Colonic mucosa (tissue), 4 donors: ENCODE measurements at places on chromosomes 12 and 14. TPM values are rescaled to one million over a fixed set of nuclear protein-coding genes. Genes with fewer than 3 reads are reported as not detected.

RDH11 gene
- 81.7 TPM for total RNA-seq

TEDC1 gene
- 15.0 TPM for total RNA-seq

ARPC3 gene
- 321 TPM for total RNA-seq

PARP11 gene
- 5.8 TPM for total RNA-seq

HVCN1 gene
- total RNA-seq, result 1.5 TPM

RHNO1 gene
- total RNA-seq, result 25.5 TPM

OR4E2 gene
- total RNA-seq, result not detected

TPH2 gene
- not detected for total RNA-seq

GSG1 gene
- not detected for total RNA-seq

RNASE1 gene
- 244 TPM for total RNA-seq

GLT1D1 gene
- total RNA-seq, result 0.45 TPM

NOPCHAP1 gene
- 15.3 TPM for total RNA-seq

DNA sequence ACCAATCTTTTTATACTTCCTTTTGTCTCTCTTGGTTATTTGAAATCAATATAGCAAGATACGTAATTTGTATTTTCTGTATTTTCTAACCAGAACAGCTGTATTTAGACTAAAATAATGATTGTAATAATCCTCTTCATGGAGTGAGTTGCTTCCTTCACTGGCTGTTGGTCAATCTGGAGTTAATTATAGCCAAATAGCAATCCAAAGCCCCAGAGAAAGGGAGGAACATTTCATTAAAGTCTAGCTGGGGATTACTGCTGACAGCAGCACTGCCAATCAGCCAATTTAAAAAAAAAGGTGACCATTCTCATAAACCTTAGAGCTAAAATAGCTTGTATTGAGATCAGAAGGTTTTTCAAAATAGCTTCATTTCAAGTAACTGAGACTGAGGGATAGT lies 118.0 kb downstream of the TRHDE start:
- DNase-seq, result no peak

- peak; percentile 51 for DNase-seq
These were observed 3.0 kb upstream of the FNTB start for GRCh38 chr14:64983439-64984310.

- no peak for DNase-seq
These were observed 321.9 kb downstream of the SYT1 start for GRCh38 chr12:79186506-79186905.

- no peak for DNase-seq
These were observed 23.3 kb upstream of the HMGA2 start for GRCh38 chr12:65800937-65801336.

- DNase-seq, result no peak
These were observed 22.1 kb upstream of the EIF4B start for GRCh38 chr12:52984136-52984535.

DNA sequence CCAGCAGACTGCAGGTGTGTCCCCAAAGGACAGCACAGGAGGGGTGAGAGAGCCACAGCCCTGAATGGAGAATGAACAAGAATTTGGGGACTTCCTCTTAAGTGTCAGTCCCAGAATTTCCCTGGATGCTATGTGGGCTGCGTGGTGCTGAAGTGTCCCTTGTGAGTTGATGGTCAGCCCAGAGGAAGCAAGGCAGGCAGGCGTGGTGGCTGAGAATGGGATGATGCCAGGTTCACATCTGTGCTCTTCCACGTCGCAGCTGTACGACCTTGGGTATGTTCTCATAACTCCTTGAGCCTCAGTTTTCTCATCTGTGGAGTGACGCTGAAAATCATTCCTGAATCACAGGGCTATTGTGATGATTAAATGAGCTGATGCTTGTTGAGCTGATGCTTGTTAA lies 62.1 kb upstream of the GPATCH2L start:
- no peak for DNase-seq

DNA sequence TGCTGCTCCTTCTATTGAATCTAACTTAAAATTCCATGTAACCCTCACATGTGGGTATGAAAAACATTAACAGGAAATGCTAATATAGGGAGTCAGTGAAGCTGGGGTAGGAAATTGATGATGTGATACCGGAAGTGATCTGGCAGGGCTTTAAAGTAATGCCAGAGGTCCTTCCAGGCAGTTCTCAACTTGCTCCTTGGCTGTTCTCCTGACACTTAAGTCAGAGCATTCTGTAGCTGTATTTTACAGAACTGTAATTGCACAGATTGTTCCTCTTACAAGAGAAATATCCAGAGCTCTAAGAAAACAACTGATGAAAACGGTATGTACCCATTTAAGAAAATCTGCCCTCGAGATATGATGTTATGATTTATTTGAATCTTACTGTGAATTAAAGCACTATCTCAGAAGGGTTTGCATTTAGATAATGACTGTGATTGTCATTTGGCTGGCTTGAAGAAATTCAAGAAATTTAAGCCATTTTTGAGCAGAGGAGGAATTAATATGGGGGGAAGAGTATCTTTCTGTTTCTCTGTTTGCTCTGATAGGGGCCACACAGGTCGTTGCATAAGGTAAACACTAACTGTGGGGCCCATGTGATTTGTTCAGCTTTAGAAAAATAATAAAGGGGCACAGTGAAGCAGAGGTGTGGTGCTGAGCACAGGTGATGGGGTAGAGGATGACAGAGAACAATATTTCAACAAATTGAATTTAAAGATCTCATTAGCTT lies 88.4 kb downstream of the BBS10 start:
- DNase-seq, result no peak

- no peak for DNase-seq
These were observed 2.1 kb upstream of the IL23A start for GRCh38 chr12:56336361-56337167.

GRCh38 chr12:47841501-47841900 lies 21.8 kb upstream of the HDAC7 start:
- DNase-seq, result no peak

GRCh38 chr12:100414739-100415138 lies 57.9 kb downstream of the SLC17A8 start:
- DNase-seq, result no peak

DNA sequence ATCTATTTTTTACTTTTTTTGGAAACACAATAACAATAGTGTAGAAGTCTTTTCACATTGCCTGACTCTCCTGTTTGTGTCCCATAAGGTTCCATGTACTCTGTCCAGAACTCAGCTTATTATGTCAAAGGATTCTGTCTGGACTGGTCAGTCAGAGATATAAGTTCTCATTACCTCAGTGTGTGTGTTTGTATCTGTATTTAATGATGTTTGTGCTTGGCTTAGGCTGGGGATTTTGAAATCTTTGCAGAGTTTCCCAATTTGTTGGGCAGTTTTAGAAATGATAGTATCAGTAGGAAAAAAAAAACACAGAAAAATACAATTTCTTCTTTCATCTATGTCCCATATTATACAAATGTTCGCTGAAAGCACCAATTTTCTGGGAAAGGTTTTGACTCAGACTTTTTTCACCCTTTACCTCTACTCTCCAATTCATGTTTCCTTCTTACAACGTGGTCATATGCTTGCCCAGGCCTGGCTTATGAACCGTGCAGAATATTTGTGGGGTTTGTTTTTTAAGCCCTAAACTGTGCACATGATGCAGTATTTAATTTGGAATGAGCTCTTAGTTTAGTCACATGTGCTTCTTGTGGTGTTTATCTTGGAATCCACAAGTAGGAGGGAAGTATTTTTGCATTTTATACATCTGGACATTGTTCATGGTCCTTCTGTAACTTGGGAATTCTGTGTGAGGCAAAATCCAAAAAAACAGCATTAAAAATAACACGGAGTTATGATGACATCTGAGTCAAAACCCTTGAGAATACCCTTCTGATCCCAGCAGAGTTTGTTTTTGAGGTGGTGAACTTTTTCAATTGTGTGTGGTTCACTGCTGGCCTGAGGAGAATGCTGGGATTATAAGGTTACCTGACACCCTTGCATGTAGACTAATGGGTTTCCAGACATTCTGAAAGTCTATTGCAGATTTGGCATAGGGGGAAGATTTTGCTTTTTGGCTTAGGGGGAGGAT lies 121.2 kb downstream of the RAD51B start:
- no peak for DNase-seq

DNA sequence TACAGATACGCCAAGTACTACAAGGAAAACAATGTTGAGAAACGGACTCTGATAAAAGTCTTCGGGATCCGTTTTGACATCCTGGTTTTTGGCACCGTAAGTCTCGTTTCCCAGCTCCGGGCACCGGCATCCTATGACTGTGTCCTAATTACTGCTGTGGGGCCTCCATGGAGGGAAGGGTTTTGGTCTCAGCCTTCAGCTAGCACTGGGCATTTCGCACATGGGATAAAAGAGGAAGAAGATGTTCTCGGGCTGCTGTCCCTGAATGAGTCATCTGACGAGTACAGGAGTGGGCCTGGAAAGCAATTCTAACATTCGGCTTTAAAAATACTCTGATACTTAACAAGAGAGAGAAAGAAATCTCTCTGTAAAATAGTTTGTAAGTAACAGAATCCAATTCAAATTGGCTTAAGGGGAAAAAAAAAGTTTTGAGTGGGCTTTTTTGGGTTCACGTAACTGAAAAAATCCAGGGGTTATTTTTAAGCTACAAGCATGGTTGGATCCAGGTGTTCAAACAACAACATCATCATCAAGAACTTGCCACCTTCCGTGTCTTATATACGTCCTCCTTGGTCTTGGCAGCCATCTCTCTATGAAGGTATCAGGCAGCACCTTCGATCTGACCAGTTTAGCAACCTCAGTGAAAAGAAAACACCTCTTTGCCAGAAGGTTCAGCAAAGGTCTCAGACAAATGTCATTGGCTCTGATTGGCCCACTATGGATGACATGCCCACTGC lies 34.4 kb upstream of the P2RX4 start:
- DNase-seq, result no peak

- no peak for DNase-seq
These were observed 26.6 kb upstream of the CCDC196 start for GRCh38 chr14:66459603-66460002.

GRCh38 chr12:109720152-109720856 lies 6.7 kb downstream of the FAM222A start:
- DNase-seq, result no peak

DNA sequence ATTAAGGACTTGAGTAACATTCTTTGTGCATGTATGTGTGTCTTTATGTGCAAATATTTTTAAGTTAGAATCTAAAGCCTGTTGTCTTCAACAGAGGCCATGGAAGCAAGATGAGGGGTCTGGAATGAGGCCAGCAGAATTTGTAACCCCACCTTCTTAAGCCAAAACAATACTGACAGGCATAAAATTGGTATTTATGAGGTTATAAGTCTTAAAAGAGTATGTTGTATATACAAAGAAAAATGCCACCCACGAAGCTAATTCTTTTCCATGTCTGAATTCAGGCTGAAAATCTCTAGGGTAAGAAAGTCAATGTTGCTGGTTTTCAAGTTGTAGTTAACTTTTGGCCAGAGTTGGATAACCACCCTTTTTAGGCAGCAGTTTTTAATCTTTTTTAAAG lies 86.2 kb upstream of the TMTC1 start:
- no peak for DNase-seq

- DNase-seq, result no peak
These were observed 18.9 kb upstream of the DIABLO start for GRCh38 chr12:122244565-122245371.

DNA sequence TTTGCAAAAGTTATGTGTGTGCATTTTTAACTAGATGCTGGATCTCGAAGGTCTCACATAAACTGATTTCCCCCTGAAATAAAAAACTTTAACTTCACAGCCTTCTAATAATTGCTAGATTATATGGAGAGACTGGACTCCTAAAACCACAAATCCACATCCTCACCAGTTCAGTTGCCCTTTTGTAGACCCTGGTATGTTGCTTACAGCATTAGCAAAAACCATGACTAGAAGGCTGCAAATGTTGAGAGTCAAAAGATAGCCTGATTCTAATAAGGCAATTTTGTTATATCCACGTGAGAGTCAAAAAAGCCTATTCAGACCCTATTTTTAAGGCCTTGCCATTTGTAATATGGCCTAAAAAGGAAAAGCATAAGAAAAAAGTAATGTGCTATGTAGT lies 37.4 kb downstream of the RASSF8 start:
- no peak for DNase-seq

- peak; percentile 37 for DNase-seq
These were observed 36.1 kb downstream of the BAZ2A start for GRCh38 chr12:56593909-56594621.

- DNase-seq, result no peak
These were observed 114.3 kb downstream of the SNAPC1 start for GRCh38 chr14:61876362-61877034.

- DNase-seq, result no peak
These were observed 140.4 kb downstream of the CHST11 start for GRCh38 chr12:104596898-104597843.

DNA sequence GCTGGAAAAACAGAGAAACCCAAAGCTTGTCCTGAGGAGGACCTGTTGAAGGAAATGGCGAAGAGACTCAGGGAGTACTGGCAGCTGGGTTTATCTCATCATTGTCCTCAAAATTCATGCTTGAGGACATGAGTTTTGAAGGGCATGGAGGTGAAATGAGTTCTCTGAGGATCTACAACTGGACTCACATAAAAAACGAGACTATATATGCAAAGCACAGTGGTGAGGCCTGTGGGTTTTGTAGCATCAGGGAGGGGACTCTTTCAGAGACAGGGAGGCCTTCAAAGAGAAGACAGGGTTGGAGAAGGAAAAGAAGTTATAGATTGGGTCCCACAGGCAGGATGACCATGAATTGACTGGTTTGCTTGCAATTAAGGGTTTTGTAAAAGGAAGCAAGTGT lies 71.3 kb upstream of the SCN8A start:
- DNase-seq, result no peak

DNA sequence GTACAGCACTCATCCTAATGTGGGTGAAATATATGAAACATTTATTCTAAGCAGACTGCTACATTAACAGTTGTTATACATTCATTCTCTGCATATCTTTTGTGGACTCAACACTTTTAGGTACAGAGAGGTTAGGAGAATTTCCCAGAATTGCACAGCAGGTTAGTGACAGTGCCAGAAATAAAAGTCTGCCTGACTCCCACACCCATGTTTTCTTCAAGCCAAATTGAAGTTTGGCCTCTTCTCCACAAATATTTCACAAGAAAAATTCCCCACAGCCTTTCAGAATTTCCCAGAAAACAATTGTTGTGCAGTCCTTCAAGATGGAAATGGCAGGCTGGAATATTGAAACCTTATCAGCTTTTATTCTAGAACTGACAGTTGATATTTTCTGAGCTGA lies 464.8 kb downstream of the RAD51B start:
- no peak for DNase-seq

DNA sequence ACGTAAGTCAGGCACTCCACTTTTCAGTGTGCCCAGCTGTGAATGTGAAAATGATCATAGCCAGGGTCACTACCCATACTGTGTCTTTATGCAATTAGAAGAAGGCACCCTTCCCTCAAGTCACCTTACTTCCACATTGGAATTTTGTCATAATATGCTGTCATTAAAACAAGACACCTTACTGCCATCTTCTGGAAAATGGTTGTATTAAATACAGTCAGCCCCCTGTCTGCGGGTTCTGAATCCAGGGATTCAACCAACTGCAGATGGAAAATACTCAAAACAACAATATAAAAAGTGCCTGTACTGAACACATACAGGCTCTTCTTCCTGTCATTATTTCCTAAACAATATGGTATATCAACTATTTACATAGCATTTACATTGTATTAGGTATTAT lies 70.2 kb upstream of the TBX5 start:
- no peak for DNase-seq
